Stimulated activated CD8-positive, alpha-beta memory T cell treated with anti-CD3 and anti-CD28 coated beads, Interleukin-15, amount 100 ng/mL, for 4 hours (primary cell): ENCODE measurements at places on chromosomes 2 and 18.

- no peak for DNase-seq
Observed at GRCh38 chr2:146374505-146374904, 1470.3 kb upstream of the ACVR2A start.

- no peak for DNase-seq
Observed at GRCh38 chr18:21672521-21673267, 31.9 kb downstream of the ABHD3 start.

- no peak for DNase-seq
Observed at GRCh38 chr18:35383136-35383535, 6.0 kb upstream of the ZNF396 start.

DNA sequence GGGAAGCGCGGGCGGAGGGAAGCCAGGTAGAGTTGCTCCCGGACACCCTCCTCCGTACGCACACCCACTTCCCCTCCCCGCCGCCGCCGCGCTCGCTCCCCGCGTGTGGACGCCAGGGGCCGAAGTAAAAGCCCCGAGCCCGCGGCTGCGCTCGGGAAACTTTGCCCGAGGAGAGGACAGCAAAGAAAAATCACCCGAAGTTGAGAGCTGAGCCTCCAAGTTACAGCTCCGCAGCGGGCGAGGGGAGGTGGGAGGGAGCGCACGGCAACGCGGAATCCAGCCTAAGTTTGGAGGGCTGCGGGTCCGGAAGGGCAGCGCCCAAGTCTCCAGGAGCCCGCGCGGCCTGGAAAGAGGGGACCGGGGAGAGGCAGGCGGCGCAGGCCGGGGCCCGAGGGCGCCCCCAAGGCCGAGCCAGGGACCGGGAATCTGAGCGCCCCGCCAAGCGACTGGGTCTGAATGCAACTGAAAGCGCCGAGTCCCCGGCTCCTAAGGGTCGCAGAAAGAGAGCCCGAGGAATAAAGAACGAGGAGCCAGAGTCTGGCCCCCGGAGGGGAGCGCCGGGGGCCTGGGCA is 706 bp upstream of the BCL11A start:
- no peak for DNase-seq

- no peak for DNase-seq
Observed at GRCh38 chr2:44420725-44421124, 59.0 kb downstream of the CAMKMT start.

- no peak for DNase-seq
Observed at GRCh38 chr2:3451169-3451568, 68.2 kb downstream of the ADI1 start.

- no peak for DNase-seq
Observed at GRCh38 chr2:160266037-160266551, 66.0 kb upstream of the ITGB6 start.

- no peak for DNase-seq
Observed at GRCh38 chr2:53373126-53373525, 394.5 kb upstream of the CHAC2 start.

GRCh38 chr2:31406593-31407385 is 7.8 kb downstream of the XDH start:
- DNase-seq, result no peak

GRCh38 chr2:173965372-173966025 is at the start of gene SP3:
TSS of gene SP3 (minus strand) at chr2:173965373. CDS start at chr2:173965171, 202 bp downstream.
- peak; percentile 89 for DNase-seq

DNA sequence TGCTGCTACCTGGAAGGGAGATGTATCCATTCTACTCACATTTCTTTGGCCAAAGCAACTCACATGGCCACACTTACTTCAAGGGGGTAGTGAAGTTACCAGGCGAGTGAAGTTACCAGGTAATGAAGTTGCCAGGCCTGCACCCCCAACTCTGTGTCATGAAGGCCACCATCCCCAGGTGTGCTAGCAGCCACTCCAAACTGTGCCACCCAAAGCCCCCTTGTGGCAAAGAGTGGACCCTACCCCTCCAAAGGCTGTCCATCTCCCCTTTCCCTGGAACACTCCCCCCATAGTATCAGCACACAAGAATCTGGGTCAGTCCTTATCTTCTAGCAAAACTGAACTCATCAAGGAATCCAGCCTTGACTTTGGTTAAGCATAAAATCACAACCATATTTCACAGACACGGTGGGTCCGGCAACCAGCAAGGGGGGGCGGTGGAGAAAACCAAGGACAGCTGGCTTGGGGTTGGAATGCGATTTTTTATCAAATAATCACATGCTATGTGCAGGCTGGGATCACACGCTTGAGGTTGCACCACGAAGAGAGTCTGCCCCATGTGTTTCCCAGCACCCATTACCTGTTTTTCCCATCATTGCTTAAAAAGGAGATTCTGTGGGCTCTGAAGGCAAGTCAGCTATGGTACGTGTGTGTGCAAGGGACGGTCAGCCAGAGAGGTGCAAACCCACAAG is 60.9 kb downstream of the ZFP36L2 start:
- no peak for DNase-seq

DNA sequence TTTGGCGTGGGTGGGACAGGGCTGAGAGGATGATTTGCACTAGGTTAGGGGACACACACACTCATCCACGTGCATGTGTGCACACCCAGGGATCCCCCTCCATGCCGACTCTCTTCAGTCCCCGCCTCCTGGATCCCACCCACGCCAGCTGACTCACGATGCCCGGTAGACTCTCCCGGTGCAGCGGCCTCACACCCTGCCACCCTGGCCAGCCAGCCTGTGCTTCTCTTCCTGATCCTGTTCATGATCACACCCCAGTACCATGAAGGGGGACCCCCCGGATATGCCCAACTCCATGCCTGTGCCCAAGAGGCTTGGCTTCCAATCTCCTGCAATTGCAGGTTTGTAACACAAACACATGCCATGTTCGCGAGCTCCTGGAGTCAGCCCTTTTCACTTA is 157.8 kb upstream of the HDAC4 start:
- DNase-seq, result no peak

- DNase-seq, result no peak
Observed at GRCh38 chr18:31101183-31102024, 817 bp downstream of the DSC2 start.

GRCh38 chr18:46767217-46767616 is 10.4 kb upstream of the ST8SIA5 start:
- no peak for DNase-seq

- DNase-seq, result peak; percentile 9
Observed at GRCh38 chr2:216142540-216142939, 33.4 kb downstream of the XRCC5 start.
